Occipital lobe (tissue), 3 donors: ENCODE measurements at places on chromosomes 13 and 19.

DNA sequence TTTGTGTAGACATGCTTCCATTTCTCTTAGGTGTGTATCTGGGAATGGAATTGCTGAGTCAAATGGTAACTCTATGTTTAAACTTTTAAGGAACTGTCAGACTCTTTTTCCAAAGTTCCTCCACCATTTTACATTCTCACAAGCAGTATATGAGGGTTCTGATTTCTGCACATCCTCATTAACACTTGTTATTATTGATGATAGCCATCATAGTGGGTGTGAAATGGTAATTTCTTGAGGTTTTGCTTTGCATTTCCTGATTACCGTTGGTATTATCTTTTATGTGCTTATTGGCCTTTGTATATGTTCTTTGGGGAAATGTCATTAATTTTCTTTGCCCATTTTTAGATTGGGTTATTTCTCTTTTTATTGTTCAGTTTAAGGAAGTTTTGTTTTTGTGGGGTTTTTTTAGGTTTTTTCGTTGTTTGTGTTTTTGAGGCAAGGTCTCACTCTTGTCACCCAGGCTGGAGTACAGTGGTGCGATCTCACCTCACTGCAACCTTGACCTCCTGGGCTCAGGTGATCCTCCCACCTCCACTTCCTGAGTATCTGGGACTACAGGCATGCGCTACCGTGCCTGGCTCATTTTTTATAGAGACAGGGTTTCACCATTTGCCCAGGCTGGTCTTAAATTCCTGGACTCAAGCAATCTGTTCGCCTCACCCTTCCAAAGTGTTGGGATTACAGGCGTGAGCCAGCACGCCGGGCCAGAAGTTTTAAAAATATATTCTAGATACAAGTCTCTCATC, 34.3 kb downstream of the NAA16 start:
- DNase-seq = no peak

DNA sequence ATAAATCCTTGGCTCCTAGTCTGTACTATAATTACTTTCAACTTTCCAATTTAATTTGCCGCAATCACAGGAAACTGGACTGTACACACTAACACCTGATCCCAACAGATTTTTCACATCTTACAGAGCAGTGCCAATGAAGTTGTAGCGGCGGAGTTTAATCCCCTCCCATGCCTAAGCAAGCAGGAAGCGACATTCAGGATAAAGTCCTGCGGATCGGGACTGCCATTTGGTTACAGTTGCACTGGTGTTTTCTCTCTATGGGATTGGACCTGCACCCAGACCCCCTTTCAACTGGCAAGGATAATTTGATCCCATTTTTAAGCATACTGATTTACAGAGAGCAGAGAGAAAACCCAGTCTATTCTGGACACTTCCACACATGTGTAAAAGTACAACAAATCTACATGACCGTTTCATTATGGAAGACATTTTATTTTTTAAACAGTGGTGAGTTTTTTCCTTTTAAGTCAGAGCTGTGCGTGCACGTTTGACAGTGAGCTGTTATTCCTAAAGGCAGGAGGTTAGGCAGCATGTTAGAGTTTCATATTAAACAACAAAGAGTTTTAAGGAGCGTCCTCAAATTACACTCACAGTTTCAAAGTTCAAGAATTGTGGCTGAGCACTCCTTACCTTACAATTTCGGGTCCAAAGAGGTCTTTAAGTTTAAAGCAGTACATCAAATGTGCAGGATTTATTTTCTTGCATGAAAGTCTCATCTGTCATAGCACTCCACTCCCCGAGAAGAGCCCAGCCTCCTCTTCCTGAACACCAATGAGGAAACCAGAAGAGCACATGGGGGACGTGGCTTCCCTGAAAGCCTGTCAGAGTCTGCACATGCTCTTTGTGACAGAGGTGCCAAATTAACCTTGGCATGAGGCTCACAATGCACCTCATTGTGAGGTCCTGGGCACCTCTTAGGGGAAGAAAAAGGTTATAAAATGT, 141.6 kb upstream of the RFC3 start:
- no peak for DNase-seq

GRCh38 chr19:47158879-47159503, 28.4 kb downstream of the SAE1 start:
- no peak for DNase-seq

DNA sequence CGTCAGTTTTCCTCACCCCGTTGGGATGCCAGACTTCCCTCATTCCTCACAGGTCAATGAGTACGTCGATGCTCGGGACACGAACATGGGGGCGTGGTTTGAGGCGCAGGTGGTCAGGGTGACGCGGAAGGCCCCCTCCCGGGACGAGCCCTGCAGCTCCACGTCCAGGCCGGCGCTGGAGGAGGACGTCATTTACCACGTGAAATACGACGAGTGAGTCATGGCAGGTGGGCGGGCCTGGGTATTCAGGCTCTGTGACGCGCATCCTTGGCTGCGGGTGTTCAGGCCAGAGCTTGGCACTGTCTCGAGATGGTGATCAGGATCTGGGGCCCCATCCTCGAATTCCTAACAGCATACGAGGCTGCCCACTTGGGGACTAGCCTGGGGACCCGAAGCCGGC, 21.4 kb downstream of the UHRF1 start:
- no peak for DNase-seq
